ENCODE measurements at places on chromosomes 4 and X.

GRCh38 chrX:149938881-149939654, 777 bp upstream of the EOLA2 start:
- DNase-seq, result peak; percentile 76

- no peak for DNase-seq
Measured at GRCh38 chr4:85610450-85610849, 135.5 kb downstream of the ARHGAP24 start.

DNA sequence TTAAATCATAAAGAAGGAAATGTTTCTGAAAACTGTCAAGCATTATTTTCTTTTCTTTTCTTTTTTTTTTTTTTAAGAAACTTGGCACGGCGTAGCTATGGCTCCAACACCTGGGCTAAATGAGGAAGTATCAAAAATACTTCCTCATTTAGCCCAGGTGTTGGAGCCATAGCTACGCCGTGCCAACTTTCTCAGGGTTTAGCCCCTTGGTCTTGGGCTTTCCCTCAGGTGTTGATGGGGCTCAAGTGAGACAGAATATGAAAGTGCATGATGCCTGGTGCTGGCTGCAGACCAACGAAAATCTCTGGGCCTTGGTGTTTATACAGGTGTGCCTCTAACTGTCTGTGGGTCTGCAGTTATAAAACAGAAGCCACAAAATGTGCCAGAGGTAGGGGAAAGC, 132.7 kb downstream of the ARHGAP24 start:
- no peak for DNase-seq

GRCh38 chrX:136643243-136643642, 4.7 kb upstream of the CD40LG start:
- no peak for DNase-seq

DNA sequence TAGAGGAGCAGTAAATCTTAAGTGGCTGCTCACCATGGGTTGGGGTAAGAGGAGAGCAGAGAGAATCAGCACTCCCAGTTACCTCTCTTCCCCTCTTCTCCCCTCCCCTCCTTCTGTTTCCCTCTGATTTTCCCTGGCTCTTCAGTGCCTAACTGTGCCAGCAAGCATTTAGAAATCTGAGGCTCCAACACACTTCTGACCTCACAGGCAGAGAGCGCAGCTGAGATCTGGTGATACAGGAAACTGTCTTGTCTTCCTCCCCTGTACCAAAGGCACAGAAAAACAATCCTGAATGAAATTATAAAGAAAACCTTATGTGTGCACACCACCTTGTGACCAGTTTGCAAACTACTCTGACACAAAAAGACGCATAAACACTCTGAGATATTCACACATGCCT, 82.4 kb upstream of the SMIM10 start:
- DNase-seq, result no peak

DNA sequence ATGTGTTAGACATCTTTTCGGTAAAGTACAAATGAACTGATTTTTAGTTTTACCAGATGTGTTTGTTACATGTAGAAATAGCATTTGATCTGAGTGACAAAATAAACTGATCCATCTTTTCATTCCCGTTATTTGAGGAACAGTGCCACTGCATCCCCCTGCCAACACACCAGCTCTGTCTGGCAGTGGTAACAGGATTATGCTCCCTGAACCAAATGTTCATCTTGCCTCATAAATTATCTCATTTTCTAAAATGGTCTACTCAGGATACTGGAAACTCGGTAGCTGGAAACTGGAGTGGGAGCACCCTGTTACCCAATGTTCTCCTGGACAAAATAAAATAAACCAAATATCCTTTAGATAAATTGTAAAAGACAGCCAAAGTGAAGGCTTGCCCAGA, 171.6 kb downstream of the FAT4 start:
- no peak for DNase-seq

- DNase-seq, result no peak
Measured at GRCh38 chr4:1600811-1601532, 83.1 kb downstream of the FAM53A start.

- DNase-seq, result no peak
Measured at GRCh38 chr4:108172231-108172752, 3.6 kb upstream of the LEF1 start.

GRCh38 chr4:76197971-76198410, 15.6 kb downstream of the SCARB2 start:
- DNase-seq, result no peak

DNA sequence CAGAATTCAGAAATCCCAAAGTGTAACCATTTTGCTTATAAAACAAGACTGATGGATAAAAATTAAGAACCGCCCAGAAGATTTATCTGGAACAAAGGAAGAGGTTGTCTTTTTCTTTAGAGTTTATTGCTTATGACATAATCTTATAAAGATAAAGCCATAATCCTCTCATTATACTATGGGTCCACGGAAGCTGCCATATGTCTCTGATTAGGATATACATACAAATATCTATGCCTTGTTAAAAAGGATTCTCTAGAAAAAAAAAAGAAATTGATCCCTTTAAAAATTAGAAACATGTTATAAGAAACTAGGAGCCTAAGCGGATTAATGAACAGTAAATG, 70.5 kb downstream of the RELL1 start:
- no peak for DNase-seq
